ENCODE measurements at places on chromosomes 6 and 20.

- no peak for DNase-seq
These were observed 12.0 kb downstream of the PFDN4 start for GRCh38 chr20:54219751-54220426.

DNA sequence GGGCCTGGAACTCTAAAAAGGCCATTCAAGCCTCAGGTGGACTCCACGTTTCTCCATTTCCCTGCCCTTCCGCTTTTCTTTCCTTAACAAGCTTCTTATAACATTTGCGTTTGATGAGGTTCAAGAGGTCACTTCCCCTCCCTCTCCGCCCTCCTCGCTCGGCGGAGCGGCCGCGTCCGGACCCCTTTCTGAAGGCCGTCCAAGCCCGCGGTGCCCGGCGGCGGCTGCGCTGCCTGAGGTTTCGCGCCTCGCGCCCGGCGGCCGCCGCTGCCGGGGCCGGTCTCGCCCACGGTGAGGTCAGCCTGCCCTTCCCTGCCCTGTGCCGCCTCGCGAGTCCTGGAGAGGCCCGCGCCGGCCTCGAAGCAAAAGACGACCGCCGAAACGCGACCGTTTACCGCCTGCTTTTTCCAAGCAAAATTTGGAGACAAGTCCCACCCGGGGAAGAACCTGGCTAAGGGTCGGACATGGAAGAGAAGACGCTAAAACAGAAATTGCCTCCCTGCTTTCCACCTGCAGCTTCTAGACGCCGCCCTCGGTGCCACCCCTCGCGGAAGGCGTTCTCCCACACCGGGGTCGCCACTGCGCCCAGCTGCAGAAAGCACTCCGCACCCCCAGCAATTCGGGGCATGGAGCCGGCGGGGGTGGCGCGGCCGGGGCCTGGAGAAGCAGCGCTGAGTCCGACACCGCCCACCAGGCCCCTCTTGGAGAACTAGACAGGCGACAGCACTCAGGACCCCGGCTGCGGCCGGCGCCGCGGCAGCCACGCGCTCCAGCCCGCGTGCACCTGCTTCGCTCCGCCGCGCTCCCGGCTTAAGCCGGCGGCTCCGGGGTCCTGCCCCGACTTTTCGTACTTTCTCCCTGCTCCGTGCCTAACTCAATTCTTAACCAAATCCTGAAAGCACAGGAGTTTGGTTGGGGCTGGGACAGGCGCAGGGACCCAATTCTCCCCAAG is 11.0 kb upstream of the FOXF2 start:
- no peak for DNase-seq

DNA sequence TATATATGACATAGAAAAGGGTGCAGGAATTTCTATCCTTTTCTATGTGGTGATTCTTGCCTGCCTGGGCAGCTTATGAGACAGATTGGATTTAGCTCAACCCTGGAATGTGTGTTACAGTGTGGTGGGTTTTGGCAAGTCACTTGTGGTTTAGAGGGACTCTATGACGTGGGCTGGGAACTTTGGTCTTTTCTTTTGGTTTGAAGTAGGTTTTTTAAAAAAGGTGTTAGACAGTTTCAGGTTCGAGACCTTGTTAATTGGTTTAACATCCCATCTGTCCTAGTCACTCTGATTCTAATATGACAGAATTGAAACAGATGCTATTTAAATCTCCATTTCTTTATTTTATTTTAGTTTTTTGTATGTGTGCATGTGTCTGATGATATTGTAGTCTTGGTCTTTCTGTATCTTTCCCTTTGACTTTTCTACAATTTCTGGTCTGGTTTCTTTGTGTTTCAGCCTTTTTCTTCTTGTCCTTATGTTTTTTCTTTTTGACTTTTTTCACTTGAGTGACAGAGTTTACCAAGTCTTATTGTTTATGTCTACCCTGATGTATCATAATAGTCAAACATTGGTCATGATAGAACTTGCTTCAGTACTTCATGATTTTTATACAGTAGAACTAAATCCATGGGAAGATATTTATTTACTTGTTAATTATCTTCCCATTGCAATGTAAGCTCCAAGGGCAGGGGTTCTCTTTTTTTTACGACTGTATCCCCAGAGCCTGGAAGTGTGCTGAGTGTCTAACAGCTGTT is 174.3 kb downstream of the CDKAL1 start:
- DNase-seq = no peak

DNA sequence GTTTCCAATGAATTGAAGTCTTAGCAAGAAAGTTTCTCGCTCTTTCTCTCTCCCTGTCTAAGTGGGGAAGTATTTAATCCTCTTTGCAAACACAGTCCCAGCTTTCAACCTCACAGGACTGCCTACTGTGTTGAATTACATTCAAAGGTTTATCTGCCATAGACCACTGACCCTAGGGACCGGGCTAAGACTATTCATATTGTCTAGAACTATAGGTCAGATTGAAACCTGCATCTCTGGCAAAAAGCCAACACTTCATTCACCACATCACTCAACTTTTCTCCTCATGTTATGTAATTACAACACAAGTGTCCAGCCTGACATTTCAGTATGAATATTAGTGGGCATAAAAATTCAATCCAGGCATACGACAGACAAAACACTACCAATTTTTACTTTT is 314.7 kb upstream of the RSPO3 start:
- DNase-seq = no peak

DNA sequence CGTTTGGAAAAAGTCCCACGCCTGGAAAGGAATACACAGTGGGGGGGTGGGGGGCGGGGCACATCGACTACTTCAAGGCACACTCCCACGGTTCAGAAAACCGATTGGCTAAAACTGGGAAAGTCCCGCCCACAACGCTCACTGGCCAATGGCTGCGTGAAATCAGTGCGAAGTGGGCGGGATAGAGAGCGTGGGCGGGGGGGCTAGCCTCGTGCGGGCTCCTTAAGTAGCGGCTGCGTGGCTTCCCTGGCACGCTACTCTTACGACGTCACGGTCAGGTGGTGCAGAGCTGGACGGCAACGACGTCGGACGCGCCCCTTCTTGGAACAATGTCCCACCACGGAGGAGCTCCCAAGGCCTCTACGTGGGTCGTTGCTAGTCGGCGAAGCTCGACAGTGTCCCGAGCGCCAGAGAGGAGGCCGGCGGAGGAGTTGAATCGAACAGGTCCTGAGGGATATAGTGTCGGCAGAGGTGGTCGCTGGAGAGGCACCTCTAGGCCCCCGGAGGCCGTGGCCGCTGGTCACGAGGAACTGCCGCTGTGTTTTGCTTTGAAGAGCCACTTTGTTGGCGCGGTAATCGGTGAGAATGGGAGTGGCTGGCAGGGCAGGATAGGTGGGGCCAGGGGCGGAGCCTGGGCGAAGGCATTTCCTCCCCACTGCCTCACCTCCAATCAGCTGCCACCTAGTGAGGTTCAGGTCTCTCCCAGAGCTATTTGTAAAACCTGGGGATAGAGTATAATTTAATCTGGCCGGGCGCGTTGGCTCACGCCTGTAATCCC is at the start of gene DDX43:
Gene DDX43 (plus strand): TSS at position 252 of the 778 bp plus-strand sequence. CDS start 78 bp downstream, at position 330.
- peak; percentile 79 for DNase-seq

DNA sequence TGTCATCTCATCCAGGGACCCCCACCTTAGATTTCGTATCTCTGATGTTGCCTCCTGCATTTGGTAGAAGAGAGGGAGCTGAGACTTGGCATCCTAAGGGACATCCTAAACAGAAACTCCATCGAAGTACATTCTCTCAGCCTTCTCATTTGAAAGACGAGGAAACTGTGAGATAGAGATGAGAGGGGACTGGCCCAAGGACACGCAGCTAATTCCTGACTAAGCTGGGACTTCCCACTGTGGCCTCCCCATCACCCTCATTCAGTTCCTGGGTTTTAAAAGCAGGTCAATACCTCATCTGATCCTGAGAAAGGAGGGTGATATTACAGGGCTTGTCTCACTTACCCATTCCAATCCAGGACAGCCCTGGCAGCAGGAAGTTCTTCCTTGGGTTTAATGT is 855 bp upstream of the WFDC5 start:
- DNase-seq = no peak

- DNase-seq = no peak
These were observed 742.0 kb downstream of the KIF16B start for GRCh38 chr20:15831201-15831600.

DNA sequence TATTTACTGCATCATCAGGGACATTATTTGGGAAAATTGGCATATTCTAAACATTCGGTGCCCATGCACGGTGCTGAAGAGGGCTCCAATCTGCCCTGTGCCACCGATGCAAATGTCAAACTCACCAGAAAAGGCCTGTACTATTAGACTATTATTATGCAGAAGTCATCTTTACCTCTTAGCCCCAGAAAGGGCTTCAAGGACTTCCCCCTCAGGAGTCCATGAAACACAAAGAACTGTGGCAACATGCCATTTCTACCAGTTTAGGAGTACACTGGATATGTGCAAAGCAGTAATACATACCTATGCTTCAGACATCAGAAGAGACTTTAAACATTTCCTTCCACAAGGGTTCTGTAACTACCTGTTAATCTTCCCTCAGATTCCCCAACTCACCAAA is 8.6 kb downstream of the DIDO1 start:
- DNase-seq = no peak

- no peak for DNase-seq
These were observed 12.9 kb upstream of the MICB start for GRCh38 chr6:31485055-31485454.

DNA sequence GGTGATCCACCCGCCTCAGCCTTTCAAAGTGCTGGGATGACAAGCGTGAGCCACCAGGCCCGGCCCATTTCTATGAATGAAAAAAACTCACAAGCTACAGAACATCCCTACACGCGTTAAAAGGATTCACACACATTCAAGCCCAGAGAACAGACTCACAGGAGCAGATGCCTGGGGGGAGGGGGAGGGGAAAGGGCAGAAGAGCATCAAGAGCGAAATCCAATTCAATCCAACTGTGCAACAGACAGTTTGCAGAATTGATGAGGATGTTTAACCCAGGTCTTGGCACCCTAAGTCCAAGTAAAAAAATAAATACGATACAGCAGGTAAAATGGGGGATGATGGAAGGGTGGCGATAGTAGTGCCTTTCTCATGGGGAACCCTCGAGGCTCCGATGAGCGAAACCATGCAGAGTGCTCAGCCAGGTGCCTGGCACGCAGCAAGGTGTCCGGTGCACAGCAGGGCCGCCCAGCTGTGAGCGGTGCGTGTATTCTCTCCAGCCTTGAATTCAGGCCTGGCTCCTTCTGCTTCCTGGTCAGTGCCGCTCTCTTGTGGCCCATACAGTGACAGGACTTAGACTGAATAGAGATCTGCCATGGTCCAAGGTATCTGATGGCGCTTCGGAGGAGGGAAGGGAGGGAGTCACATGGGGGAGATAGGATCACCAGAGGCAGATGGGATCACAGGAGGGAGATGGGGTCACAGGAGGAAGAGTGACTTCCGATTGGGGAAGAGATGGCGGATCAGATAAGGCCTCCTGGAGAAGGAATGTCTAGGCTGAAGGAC is 35.4 kb upstream of the ANGPT4 start:
- no peak for DNase-seq

- no peak for DNase-seq
These were observed 197.3 kb upstream of the PROKR2 start for GRCh38 chr20:5513975-5514516.

DNA sequence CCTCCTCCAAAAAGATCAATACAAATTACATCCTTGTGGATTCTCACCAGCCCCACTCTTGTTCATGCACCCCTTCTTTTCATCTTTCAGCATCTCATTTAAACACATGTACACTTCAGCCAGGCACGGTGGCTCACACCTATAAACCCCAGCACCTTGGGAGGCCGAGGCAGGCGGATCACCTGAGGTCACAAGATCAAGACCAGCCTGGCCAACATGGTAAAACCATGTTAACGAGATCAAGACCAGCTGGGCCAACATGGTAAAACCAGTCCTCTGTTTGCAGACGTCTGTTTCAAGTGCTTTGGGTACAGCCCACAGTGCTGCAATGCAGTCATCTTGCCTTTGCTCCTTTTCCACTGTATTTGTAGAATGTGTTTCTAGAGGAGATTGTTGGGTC is 45.3 kb downstream of the ZMYND8 start:
- no peak for DNase-seq

- peak; percentile 24 for DNase-seq
These were observed 29.5 kb downstream of the CDYL start for GRCh38 chr6:4805553-4806336.

DNA sequence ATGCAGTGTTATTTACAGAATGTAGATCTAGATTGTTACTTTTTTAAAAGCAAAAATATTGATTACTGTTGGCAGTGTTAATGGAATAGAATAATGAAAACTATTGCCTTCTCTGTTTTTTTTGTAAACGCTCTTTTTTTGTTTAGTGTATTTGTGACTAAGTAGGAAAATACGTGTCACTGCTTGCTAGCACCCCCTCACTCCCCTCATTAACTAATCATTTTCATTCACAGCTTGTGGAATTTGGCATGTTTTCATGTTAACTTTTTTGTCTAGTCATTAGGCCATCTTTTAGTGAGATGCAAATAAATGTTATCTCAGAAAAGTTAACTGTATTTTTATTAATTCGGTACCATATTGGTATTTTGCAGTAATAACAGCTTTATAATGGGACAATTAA is 29.8 kb downstream of the ADGRG6 start:
- DNase-seq = no peak

GRCh38 chr20:330233-331149 is 5.1 kb downstream of the SOX12 start:
- peak; percentile 69 for DNase-seq

GRCh38 chr20:37945091-37945547 is 42.2 kb downstream of the VSTM2L start:
- no peak for DNase-seq

DNA sequence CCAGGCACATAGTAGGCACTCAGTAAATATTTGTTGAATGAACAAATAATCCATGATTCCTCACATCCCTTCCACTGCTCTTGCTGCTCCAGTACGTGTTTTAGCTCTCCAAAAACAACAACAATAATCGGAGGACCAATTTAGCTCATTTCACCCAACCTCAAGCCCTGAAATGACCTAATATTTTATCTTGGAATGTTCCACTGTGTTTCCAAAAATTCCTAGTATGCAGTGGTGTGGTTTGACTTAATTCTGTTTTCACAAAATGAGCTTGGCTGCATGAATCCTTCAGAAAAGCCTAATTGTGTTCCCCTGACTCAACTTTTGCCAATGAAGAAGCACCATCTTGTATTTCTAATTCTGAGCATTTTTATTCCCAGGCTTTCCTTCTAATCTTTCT is 168.0 kb upstream of the PHACTR1 start:
- DNase-seq = no peak

DNA sequence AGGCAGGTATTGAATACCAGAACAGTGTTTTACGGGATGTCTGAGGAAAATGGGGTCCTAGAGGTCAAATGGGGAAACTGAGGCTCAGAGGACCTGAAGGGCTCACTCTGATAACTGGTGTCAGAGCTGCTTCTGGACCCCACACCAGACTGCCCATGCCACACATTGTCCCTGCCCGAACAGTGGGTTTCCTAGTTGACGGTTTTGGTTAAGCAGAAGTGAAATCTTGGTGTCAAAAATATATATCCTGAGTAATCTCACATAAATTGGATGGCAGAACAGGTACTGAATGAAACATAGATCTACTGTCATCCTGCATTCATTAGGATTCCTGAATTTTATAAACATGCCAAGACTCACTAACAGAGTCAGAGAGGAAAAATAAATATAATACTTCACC is 16.3 kb downstream of the NOX3 start:
- DNase-seq = no peak

GRCh38 chr20:38698541-38698940 is 25.7 kb upstream of the SLC32A1 start:
- DNase-seq = no peak
